Effector CD4-positive, alpha-beta T cell (primary cell): ENCODE measurements at places on chromosomes 3 and 15.
A peak's percentile ranks its signal among the peaks of the same experiment; 100 is the strongest.

- no peak for DNase-seq
These were observed 25.8 kb upstream of the PIAS1 start for GRCh38 chr15:68028137-68028887.

- no peak for DNase-seq
These were observed 15.7 kb upstream of the ARID3B start for GRCh38 chr15:74525309-74525708.

GRCh38 chr3:11096266-11097139, 57.8 kb upstream of the HRH1 start:
- DNase-seq, result no peak

GRCh38 chr3:76570436-76571057, 469.4 kb upstream of the ROBO2 start:
- DNase-seq, result no peak

- no peak for DNase-seq
These were observed 67.6 kb upstream of the NTRK3 start for GRCh38 chr15:88323976-88324740.

- no peak for DNase-seq
These were observed 53.2 kb downstream of the CCDC54 start for GRCh38 chr3:107430214-107430995.

DNA sequence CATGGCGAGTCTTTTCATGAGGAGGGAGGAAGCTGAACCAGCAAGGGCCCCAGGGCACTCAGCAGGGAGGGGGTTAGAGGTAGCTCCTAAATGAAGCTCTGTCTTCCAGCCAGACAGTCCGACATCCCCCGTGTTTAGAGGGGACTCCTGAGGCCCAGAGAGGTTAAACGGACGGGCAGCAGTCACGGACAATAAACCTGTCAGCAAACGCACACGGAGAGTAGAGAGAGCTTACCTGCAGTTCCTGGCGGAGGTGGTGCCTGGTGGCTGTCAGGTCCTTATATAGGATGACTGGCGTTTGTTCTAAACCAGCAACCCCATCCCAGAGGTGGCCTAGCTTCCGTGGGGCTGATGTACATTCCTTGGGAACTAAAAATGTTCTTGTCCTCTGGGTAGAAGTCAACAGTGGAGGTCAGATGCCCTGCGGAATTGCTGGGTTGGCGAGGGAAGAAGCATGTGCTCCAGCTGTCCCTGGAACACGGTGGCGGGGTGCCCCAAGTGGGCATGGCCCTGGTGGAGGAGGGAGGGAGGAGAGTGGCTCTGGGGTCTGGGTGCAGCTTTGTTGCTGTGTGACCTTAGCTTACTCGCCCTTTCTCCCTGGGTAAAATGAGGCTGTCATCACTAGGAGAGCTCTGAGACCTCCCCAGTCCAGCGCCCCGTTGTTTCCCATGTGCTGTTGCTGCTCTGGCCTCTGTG, 2.1 kb downstream of the GHRL start:
- no peak for DNase-seq

DNA sequence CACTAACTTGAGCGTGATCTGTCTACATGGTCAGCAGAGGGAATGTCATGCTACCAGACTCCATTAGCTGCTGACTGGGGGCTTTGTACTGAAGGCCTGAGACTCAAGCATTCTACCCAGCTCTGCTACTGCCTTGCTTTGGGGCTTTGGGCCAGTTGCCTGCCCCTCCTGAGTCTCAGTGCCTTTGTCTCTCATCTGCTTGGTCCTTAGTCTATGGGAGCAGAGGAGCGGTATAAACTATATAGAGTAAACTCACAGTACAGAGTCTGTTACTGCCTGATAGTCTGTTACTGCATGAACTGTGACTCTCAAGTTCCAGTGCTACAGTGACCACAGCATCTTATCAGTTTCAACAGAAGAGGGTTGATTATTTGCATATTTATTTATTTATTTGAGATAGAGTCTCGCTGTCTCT, 38.5 kb upstream of the C15orf39 start:
- no peak for DNase-seq

DNA sequence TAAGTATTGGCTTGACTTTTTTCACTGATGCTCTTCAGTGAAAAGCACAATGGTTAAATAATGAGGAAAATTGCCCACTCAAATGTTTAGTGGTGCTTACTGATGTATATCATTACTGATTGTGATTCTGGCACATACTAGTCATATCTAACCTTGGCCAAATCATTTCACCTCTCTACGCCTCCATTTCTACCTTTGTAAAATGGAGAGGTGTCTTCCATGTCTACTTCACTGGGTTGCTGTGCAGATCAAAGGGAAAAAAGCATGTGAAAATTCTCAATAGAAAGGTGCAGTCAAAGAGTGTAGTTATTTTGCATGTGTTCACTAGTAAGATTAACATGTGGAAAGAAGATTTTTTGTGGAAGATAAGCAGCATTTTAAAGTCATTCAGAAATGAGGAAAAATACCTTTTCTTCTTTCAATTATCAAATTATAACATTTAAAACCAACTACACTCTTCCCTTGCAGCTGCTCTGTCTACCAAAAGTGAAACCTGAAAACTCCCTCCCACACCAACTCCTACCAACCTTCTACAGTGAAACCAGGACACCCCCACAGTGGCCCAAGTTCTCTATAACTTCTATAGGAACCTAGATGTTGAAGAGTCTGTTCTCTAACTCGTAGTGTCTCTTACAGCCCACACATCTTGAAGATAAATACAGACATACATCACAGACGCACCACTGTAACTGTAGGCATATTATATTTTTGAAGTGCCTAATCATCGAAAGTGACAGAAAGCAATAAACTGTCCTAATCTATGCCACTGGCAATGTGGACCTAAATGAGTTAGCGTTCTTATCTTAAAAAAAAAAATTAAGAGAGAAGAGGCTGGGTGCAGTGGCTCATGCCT, 1.4 kb downstream of the CD200R1 start:
- peak; percentile 14 for DNase-seq

GRCh38 chr15:73004462-73004861, 47.8 kb upstream of the NEO1 start:
- DNase-seq, result no peak

- DNase-seq, result no peak
These were observed 1.8 kb downstream of the PIK3CA start for GRCh38 chr3:179149951-179150350.

DNA sequence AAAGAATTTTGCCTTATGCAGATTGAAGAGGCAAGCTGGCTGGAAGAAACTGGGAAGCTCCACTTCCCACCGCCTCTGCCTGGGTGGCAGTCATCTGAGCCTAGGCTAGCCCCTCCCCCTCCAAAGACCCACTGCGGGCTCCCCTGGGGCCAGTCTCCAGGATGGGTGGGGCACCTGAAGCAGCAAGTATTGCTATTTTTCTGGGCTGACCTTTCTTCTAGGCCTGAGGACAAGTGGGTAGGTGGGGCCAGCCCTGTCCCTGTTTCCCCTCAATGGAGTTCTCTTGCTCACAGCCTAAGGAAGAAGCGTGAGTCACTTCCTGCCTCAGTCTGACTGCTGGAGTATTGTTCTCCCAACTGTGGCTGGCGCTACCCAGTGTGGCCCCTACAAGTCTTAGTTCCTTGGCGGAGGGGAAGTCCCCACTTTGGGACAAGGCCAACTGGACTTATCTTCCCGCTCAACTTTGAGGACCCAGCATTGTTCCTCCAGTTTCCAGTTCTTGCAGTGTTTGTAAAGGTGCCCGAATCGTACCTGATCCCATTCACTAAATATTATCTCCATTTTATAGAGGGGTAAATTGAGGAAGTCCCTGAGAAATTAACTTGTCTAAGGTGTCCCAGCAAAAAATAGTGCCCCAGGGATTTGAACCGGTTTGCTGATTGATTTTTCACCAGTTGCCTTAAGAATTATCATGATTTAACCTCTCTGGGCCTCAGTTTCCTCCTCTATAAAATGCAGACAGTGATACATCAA, 1.4 kb downstream of the FURIN start:
- peak; percentile 41 for DNase-seq

DNA sequence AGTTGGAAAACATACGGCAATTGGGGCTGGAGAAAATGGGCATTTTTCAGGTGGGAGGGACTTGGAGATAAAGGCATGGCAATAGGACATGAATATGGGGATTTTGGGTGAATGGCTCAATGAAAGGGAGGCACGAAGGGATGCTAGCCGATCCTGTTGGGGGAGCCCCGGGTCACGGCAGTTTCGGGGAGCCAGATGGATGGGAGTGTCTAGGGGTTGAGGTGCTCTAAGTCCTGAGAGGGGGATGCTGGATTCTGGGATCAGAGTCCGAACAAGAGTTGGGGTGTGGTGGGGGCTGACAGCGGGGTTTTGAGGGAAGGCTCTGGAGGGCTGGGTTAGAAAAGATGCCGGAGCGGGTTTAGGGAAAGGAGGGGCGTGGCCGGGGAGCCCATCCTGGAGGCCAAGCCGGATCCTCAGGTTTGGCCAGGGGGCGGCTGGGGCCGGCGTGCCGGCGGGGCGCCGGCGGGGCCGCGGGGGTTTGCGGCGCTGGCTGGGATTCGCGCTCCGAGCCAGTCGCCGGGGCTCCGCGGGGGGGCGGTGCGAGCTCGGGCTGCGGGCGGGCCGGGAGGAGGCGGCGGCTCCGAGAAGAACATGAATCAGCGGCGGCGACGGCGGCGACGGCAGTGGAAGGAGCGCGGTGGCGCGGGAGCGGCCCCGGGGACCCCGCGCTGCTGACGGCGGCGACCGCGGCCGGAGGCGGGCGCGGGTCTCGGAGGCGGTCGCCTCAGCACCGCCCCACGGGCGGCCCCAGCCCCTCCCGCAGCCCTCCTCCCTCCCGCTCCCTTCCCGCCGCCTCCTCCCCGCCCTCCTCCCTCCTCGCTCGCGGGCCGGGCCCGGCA, at the start of gene TYRO3:
Gene TYRO3, plus strand, starts transcription at position 813 of the 839 bp plus-strand sequence. CDS start 46 bp downstream, outside the sequence.
- DNase-seq, result peak; percentile 66

DNA sequence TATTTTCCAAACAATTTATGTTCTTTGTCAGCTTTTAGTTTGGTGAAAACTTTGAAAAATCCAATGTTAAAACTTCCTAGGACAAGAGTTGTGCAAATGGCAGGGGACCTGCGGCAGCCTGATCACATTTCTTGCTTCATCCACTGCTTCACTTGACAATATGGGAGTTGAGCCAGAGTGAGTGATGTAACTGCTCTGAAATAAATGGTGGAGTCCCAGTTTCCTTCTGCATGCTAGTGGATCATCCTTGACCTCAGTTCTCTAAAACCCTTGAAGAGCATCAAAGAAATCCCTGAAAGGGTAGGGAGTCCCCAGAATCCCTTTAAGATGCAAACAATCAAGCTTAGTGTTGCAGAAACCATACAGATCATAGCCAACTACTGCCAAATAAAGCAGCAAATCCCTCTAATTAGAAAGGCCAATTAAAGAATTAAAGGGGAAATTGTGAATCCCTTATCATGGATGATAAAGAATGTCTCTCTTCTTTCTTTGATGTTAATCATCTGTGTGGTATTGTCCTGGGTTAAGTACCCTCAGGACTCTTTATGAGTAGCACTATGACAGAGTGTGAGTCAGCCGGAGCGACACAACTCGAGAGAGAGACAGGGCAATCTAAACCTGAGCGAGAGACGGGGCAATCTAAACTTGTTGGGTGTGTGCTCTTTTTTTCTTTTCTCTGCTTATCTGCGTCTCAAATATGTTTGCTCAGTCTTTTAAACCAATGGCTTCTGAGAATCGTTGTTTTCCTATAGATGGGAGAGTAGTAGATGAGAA, 41.8 kb upstream of the GAP43 start:
- DNase-seq, result no peak

- DNase-seq, result no peak
These were observed 10.9 kb downstream of the SEMA7A start for GRCh38 chr15:74422652-74423430.

- DNase-seq, result no peak
These were observed 414.6 kb downstream of the EPHA6 start for GRCh38 chr3:97228966-97229365.

- DNase-seq, result no peak
These were observed 34.6 kb downstream of the BTD start for GRCh38 chr3:15636028-15636709.

DNA sequence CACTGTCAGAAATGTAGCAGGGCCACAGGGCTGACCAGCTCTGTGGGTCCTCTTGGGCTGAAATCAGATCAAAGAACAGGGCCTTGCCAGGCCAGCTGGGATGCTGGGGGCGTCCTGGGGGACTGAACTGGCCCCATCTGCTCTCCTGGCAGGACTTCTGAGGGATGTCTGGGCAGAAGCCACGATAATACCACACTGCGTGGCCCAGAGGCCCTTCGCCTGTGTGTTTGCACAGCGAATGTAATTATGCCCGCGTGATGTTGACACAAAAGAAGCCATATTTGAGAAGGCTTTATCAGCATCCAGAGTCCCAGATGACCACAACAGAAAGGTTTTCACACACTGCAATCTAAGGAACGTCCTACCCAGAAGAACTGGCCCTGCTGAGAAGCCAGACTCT, 174.0 kb downstream of the RAB11A start:
- no peak for DNase-seq

DNA sequence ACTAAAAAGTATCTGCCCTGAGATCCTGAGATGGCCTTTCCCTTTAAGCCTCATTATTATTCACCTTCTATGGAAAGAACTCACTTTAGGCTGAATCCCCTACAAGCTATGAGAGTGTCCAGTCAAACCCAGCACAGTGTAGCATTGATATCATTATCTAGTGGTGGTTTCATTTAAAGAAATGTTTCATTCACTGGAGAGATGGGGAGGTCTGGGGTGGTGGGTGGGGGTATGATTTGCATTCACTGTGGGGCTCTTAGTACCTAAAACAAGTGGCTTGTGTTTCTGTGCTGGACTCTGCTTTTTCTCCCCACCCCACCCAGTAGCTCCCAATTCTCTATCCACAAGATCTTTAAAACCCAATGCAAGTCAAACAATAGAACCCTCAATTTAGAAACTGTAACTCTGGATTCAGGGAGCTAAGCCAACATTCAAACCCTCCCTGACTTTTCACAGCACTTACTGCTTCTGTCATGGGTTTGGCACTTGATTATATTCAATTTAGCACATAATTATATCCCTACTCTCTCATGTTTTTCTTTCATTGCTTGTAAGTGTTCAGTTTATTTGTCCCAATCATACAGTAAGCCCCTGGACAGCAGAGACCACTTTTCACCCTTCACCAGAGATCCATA, 310.5 kb upstream of the THBS1 start:
- no peak for DNase-seq

- DNase-seq, result no peak
These were observed 76.3 kb upstream of the LIPC start for GRCh38 chr15:58355382-58355971.

- no peak for DNase-seq
These were observed 482.2 kb downstream of the RBMS3 start for GRCh38 chr3:29763115-29763514.

DNA sequence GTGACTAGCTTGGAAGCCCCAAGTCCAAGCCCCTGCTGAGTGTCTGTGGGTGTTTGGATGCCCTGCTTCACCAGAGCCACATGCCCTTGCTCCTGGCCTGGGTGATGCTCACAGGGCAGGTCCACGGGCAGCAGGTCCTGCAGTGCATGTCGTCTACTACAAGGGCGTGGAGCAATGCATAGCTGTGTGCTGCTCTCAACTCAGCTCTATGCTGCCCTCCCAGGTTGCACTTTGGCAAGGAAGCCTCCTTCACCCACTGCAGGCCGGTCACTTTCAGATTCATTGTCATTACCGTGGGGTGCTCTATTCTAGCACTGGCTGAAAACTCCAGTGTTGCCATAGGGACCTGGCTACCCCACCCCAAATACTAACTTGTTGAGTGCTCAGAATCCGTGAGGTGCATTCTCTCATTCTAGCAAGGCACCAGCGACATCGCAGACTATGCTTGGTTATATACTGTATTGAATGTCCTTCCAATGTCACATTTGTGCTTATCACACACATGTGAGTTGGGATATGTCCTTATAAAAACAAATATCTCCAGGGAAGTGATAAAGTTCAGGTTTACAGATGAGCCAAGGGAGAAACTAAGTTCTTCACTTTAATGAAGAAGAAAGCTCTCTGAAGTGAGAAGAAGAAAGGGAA, 51.8 kb downstream of the GRAMD1C start:
- no peak for DNase-seq

GRCh38 chr15:80749589-80749988, 29.6 kb upstream of the CEMIP start:
- DNase-seq, result no peak
